ENCODE measurements at places on chromosomes 13 and 19.

DNA sequence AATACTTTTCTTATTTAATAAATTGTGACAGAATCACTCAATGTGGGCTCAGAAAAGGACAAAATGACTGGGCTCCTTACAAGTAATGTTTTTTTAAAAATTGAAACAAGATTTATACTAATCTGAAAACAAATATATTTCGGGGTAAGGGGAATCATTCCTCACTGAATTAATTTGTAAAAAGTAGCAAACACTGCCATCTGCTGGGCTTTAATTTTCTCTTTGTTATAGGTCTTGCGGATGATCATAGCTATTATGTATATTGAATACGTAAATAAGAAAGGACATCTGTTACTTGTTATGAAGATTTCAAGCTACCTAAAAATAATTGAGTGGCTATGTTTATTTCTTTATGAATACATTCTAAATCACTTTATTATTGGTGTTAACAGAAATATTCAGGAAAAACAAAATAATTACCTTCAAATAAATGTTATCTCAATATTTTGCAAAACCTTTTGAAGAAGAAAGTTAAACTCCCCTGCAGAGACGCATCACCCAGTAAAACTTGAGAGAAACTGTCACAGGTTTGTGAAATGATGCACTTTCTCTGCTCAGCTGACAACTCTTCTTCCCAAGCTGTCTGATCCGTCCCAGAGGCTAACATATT is 17.8 kb upstream of the ENOX1 start:
- peak; percentile 41 for DNase-seq

DNA sequence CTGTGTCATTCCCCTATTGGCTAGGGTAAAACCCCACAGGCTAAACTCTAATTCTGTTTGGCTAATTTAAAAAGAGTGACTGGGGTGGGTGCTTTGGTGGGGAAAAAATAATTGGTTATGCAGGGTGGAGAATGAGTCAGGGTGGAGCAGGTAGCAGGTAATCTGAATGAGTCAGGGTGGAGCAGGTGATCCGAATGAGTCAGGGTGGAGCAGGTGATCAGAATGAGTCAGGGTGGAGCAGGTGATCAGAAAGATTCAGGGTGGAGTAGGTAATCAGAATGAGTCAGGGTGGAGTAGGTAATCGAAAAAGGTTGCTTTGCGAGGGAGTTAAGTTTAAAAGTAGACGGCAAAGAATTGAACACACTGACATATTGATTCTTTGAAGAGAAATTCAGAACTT is 1218.8 kb upstream of the ATXN8OS start:
- DNase-seq: no peak

DNA sequence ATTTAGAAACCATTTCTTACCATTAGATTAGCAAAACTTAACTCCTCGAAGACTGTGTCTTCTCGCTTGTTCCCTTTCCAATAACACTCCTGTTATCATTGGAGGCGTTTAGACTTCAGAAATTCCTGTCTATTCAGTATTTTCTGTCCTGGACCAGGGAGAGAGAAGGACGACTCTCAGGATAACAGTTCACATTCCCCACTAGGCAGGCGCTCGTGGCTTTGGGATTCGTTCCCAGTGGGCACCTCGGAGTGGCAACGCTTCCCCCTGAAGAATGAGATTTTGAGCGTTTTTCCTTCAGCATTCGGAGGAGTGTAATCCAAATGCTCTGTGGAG is 429 bp upstream of the ZNF225 start:
- DNase-seq: no peak

DNA sequence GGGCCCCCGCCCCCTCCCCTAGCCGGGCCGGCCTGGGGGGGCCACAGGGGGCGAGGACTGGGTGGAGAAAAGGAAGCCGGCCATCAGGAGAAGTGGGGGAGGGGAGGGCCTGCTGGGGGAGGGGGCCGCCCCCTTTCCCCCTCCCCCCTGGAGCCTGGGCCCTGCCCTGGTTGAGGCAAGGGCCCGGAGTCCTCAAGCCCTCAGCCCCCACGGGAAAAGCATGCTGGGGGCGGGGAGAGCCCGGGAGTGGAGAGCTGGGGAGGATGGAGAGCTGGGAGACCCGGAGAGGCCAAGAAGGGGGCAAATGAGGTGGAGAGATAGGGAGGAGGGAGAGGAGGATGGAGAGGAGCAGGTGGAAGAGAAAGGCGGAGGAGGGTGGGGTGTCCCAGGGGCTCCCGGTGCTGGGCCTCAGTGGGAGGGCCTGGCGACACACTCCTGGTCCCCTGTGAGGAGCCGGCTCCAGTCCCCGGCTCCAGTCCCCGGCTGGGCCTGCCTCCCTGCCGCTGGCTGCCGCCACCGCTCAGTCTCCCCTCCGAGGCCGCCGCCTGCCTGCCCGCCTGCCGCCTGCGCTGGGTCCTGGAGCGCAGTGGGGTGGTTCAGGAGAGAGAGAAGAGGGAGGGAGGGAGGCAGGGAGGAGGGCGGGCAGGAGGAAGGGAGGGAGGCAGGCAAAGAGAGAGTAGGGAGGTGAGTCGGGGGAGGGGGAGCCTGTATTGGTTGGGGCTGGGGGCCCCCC is at the start of gene GRIK5:
Gene GRIK5, minus strand, starts transcription at position 588 of the 733 bp plus-strand sequence. CDS start 4,436 bp downstream, outside the sequence.
- DNase-seq: no peak

- no peak for DNase-seq
Observed at GRCh38 chr13:88248393-88248792, 577.2 kb downstream of the SLITRK5 start.

Measured in inflammatory macrophage (primary cell).